ENCODE measurements at places on chromosomes 16 and 17.

DNA sequence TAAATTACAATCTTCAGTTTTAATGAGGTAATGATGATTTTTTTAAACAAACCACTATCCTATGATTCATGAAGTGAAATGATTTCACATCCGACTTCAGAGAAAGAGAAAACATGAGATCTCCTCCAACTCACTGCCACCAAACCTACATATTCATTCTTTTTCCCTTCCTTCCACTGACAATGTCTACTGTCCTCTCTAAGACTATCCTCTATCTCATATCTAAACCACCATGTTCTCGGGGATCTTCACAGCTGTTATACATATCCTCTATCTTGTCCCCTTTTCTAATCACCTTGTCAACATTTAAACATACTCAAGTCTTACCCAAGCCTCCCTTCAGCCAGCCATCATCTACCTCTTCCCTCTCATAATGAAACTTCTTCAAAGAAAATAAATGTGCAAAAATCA, 53.5 kb downstream of the SMURF2 start:
- no peak for DNase-seq

GRCh38 chr16:11253995-11254912, 1.8 kb downstream of the SOCS1 start:
- DNase-seq, result no peak

- no peak for DNase-seq
Measured at GRCh38 chr17:71187145-71187878, 933.5 kb upstream of the SOX9 start.

GRCh38 chr16:22161999-22162655, at the start of gene SDR42E2:
Gene SDR42E2 (plus strand): TSS chr16:22162506. CDS start chr16:22165583, 3,077 bp downstream.
- DNase-seq, result no peak

Measured in G401 (cell line).